Skin of body (tissue), 3 donors: ENCODE measurements at places on chromosomes 5 and 9. TPM values are rescaled to one million over a fixed set of nuclear protein-coding genes. Genes with fewer than 3 reads are reported as not detected.
A peak's percentile ranks its signal among the peaks of the same experiment; 100 is the strongest.

RASA1 gene
- 36.4 TPM for total RNA-seq

DNA sequence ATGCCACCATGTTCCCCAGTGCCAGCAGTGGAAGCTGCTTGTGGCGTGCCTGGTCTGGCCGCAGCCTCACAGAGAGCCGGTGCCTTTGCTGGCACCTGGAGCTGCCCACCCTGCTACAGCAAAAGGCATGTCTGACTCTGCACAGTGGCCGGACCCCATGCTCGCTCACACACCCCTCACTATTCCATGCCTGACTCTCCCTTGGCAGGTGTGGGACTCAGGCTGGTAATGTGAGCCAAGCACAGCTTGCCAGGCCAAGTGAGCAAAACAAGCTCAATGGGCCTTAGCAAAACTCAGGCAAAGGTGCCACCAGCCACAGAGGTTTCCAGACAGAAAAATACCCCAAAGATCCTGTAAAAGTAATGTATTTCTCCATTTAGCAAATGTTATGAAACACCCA is 15.5 kb downstream of the GNA14 start:
- DNase-seq = no peak

- no peak for DNase-seq
Observed at GRCh38 chr5:165139721-165140120, 1634.3 kb downstream of the MAT2B start.

PCDHGC4 gene
- total RNA-seq = 5.3 TPM

TSLP gene
- total RNA-seq = 0.59 TPM

ZNF354C gene
- 11.8 TPM for total RNA-seq

GRCh38 chr5:78953092-78953800 is 31.9 kb downstream of the ARSB start:
- DNase-seq = no peak

C7 gene
- 48.0 TPM for total RNA-seq

DNA sequence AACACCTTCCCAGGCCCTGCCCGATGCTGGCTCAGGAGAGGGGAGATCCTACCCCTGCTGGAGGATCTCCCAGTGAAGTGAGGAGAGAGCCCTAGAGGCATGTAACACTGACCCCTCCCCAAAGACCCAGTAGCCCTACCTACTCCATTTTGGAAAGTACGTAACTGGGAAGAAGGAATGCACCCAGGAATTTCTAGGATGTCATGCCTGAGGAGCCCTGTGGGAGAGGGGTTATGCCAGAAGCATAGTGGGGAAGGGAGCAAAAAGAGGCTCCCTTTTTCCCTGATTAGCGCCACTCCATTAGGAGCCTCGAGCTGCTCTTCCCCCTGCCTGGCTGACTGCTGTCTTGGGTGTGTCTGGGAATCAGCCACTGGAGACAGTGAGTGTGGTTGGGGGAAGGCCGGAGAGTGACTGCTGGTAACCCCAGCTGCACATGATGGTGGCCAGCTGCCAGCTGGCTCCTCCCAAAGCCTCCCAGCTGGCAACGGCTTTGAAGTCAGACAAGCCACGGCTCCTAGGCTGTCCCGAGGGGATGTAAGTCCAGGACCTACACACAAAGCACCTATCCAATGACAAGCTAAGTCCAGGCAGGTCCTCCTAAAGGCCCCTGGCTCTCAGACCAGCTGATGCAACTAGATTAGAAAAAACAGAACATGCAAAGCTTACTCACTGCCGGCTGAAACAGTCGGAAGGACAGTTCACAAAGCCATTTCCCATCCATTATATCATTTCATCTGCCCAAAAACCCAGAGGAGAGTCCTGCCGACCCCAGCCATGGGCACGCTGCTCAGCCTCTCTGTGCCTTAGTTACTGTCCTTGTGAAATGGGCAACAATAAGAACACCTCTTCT is 136.5 kb upstream of the ABCA1 start:
- DNase-seq = peak; percentile 84

- DNase-seq = peak; percentile 63
Observed at GRCh38 chr5:144549580-144549979, 378.9 kb downstream of the KCTD16 start.

- no peak for DNase-seq
Observed at GRCh38 chr9:5587024-5587423, 41.9 kb upstream of the RIC1 start.
